Activated T-helper 17 cell treated with anti-CD3 and anti-CD28 coated beads, Interleukin-2, amount 50 U/mL, for 72 hours (primary cell): ENCODE measurements at places on chromosomes 5 and 9. TPM values are rescaled to one million over a fixed set of nuclear protein-coding genes. Genes with fewer than 3 reads are reported as not detected.

Gene ADCY2
- not detected for total RNA-seq

Gene ROPN1L
- 0.66 TPM for total RNA-seq

Gene PCDHA9
- not detected for total RNA-seq

Gene RNF183
- total RNA-seq, result 10.9 TPM

Gene SOWAHA
- not detected for total RNA-seq
